CD4-positive, alpha-beta T cell treated with Interleukin-6 for 4 hours (primary cell): ENCODE measurements at places on chromosomes 2 and 18.

DNA sequence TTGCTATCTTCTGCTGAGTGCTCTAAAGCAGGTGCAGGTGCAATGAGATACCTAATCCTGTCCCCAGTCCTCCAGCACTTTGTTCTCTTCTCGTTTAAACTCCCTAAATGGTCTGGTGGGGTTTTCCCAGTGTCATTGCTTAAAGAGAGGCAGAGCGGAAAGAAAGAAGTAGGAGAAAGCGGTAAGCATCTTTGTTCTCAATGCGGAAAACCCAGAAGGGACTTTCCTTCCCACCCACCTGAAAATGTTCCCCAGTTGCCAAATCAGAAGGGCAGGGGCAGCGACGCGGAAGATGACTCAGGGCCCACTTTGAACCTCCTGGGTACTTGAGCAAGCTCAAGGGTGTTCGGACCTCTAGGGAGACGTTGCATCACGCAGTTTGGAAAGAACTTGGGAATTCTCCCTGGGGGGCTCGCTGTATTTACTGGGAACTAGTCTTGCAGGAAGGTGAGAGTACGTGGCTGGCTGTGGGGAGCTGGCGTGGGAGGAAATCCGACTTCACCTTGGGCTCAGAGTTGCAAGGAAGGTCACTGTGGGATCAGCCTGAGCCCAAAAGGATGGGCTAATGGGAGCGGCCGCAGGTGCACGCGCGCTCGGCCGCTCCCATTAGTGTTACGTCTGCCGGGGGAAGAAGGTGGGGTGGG lies 589 bp upstream of the SGPP2 start:
- DNase-seq: peak; percentile 21

GRCh38 chr2:149001496-149001895 lies 37.0 kb upstream of the LYPD6B start:
- DNase-seq: no peak

GRCh38 chr2:2719781-2720180 lies 388.7 kb upstream of the MYT1L start:
- DNase-seq: no peak

DNA sequence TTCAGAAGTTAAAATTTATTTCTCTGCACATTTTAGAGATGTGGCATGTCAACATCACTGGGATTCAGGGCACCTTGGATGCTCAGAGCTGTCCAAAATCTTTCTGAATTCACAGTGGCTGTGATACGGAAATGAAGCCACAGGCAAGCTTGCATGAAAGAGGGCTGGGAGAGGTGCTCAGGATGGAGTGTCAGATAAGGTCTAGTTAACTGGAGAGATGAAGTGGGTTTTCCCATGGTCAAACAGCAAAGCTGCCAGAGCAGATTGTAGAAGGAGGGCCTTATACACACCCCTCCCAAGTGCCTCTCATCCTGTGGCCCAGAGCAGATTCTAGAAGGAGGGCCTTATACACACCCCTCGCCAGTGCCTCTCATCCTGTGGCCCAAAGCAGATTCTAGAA lies 286.8 kb upstream of the PXDN start:
- no peak for DNase-seq

DNA sequence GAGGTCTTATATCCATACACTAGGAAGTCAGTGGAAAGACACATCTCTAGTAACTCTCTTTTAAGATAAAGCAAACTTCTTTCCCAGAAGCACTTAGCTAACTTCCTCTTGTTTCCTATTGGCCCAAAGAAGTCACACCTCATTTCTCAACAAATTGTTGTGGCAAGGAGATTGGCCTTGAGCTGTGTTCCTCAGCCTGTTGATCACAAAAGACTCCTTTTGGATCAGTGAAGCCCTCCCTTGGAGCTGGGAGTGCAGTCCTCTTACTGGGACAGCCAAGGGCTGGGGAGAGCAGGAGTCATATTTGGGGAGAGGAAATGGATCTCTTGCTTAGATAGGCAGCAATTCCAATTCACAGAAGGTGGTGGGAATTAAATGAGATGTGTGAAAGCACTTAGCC lies 51.2 kb upstream of the DAPL1 start:
- no peak for DNase-seq

GRCh38 chr18:67597759-67598158 lies 81.2 kb upstream of the DSEL start:
- no peak for DNase-seq

- no peak for DNase-seq
These were observed 33.4 kb downstream of the USP14 start for GRCh38 chr18:191725-192124.

- no peak for DNase-seq
These were observed 120.3 kb downstream of the PLA2R1 start for GRCh38 chr2:159942146-159942545.

DNA sequence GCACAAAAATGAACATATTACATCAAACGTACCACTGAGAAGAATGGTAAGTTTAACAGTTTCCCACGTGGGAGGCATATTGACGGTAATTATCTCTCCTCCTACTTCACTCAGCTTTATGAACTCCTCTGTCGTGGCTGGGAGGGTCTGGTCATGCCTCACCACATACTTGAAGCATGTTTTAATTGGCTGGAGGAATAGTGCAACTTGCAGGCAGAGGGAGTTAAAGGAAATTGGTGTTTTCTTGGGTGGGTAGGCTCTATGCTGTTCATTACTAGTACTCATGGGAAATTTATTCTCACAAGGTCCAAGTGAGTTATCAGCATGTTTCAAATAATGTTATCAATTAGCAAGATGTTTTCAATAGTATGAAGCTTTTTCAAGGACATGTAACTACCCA lies 767.0 kb downstream of the PLCL1 start:
- no peak for DNase-seq

DNA sequence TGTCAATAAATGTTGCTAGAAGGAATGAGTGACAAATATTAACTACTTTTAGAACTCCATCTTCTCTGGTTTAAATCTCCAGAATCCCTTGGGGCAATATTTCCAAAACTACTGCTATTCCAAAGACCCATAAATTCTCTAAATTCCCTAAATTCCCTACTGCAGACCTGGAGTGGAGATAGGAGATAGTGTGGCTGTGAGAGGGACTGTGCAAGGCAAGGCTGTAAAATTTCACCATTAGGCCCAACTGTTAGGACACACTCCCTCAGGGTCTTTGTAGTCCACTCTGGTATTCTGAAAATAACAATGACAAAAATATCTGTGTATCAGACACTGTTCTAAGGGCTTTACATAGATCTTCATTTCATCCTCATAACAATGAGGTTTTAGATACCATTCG lies 67.9 kb downstream of the MYL12B start:
- no peak for DNase-seq

DNA sequence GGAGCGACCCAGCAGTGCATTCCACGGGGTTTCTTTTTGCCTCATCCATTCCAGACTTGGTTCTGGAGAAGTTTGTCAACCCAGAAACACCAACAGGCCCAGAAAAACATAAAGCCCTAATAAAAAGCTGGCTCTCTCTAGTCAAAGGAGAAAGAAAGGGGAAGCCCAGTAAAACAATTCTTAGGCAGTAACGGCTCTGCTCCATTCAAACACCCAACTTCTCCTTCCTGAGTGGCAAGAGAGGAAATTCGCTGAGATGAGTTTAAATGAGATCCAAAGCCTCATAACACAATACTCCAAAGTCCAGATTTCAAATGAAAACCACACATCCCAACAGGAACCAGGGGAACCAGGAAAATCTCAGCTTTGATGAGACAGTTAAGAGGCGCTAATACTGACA lies 179.9 kb downstream of the RPIA start:
- no peak for DNase-seq

DNA sequence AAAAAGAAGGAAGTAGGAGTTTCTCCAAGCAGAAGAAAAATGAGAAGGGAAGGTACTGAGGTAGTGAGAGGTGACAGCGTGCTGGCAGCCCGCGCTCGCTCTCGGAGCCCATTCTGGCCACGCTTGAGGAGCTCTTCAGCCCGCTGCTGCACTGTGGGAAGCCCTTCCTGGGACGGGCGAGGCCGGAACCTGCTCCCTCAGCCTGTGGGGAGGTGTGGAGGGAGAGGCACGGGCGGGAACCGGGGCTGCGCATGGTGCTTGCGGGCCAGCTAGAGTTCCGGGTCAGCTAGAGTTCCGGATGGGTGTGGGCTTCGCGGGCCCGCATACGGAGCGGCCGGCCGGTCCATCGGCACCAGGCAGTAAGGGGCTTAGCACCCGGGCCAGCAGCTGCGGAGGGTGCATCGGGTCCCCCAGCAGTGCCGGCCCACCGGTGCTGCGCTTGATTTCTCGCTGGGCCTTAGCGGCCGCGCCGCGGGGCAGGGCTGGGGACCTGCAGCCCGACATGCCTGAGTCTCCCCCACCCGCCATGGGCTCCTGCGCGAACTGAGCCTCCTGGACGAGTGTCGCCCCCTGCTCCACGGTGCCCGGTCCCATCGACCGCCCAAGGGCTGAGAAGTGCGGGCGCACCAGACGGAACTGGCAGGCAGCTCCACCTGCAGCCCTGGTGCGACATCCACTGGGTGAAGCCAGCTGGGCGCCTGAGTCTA lies 11.1 kb upstream of the CYS1 start:
- peak; percentile 9 for DNase-seq

DNA sequence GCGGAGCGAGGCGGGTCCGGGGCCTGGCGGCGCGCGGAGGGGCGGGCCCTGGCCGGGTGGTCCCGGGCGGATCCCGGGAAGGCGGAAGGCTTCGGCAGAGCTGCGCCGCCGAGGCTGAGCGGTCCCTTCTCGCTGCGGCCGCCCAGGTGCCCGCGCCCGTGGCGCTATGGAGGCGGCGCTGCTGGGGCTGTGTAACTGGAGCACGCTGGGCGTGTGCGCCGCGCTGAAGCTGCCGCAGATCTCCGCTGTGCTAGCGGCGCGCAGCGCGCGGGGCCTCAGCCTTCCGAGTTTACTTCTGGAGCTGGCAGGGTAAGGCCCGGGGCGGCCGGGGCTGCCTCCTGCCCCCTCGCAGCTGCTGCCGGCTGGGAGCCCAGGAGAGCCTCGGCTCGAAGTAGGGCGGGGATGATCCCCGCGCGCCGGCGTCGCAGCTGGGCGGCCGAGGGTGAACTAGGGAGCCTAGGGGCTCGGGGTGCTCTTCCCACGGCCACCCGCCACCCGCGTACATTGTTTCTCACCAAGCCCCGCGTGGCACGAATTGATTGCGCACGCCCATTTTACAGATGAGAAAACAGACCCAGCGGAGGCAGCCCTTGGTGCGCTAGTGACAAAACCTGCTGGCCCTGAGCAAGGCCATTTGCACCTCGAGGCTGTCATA lies at the start of gene SLC66A3:
SLC66A3 (plus strand) TSS at position 87 of the 655 bp plus-strand sequence; CDS start at position 167, 80 bp downstream.
- no peak for DNase-seq

GRCh38 chr2:122205641-122206040 lies 450.2 kb downstream of the TSN start:
- DNase-seq: no peak

GRCh38 chr2:120818441-120818920 lies 82.8 kb downstream of the GLI2 start:
- DNase-seq: no peak

DNA sequence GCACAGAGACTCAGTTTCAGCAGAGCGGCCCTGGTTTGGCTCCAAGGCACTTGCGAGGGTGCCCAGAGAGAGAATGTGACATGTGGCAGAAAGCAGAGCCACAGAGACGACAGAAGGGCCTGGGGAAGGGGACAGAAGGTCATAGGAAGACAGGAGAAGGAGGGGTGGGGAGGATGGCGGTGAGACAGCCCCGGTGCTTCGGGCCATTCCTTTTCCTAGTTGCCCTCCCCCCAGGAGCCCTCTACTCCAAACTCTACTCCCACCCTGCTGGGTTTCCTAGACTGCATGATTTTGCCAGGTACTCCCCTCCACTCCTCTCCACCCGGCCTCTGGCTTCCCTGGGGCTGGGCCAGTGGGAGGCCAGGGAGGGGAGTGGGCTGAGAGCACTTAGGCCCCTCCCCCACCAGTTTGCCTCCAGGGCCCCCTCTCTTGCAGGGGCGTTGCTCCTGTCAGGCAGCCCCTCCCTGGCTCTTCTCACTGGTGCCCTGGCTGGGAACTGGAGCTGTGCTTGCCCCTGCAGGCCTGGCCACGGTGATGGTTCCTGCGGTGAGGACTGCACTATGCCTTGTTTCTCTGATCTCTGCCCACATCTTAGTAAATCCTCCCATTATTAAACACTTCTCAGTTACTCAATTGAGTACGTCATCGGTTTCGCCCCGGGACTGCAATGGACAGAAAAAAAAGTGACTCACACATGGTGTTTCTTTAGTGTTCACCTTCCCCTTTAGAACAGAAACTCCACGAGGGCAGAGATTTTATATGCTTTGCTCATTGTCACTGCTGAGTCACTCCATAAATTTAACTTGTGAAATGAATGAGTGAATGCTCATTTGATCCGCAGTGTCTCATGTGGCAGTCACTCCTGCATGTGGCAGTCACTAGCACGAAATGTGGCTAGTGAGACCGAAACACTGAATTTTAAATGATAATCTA lies 58.7 kb upstream of the SP3 start:
- DNase-seq: no peak

DNA sequence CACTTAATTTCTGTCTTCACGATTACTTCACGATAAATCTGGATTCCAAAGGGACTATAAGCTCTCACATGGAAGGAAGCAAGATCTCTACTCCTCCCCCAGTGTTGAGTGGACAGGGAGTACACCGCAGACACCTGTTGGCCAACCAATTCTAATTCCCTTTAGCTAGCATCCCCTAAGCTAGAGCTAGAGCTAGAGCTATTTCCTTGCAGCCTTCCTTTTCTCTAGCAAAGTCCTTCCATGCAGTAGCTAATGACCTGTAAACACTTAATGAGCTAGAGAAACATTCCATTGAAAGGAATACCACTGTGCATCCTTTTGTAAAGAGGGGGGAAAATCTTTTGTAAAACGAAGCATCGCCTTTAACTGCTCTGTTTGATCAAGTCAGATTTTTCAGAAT lies 56.5 kb downstream of the BCL11A start:
- DNase-seq: no peak

DNA sequence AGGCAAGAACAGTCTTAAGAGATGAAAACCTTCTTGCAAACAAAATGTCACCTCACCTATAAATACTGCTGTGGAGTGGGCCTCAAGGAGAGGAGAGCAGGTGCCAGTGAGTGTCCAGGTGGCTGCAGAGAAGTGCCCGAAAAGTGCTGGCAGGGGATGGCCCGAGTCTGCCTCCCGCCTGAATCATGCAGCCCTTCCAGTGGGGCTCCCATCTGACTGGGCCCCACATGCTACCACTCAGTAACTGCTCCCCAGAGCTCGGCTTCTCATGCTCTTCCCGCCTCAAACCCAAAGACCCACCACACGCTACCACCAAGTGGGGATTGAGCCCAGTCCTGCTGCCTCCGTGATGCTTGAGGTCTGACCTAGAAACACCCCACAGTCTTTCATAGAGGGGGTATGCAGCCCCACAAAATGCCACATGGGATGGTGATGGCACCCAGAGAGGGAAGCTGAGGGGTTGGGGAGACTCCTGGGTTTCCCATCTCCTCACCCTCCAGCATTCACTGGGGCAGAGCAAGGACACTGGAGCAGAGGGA lies 7.4 kb downstream of the HS6ST1 start:
- no peak for DNase-seq

DNA sequence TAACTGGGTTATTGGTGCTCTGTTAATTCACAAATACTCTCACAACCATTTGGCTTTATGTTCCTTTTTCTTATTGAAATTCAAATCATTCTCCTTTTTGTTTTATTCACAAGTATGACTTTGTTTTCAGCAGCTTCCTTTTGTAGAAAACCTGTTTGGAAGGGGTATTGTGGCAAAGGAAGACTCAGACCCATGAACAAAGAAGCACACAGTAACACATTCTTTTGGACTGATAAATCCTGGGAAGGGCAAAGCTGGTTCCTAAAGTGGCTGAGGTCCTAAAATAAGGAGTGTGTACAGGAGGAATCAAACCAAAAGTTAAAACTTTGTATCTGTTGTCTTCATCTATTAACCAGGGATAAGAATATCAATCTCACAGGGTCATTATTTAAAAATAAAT lies 374.7 kb upstream of the FIGN start:
- no peak for DNase-seq

GRCh38 chr2:23480957-23481797 lies 96.2 kb downstream of the KLHL29 start:
- DNase-seq: no peak

- no peak for DNase-seq
These were observed 921.7 kb downstream of the DPP10 start for GRCh38 chr2:115364093-115364492.
